Prostate gland (tissue), 2 donors: ENCODE measurements at places on chromosomes 3 and 15. TPM values are rescaled to one million over a fixed set of nuclear protein-coding genes. Genes with fewer than 3 reads are reported as not detected.

MYL3 gene
- not detected for total RNA-seq

- no peak overlapping the region for H3K27ac ChIP-seq
- no peaks in the 10 kb centered on the region for H3K27me3 ChIP-seq
- H3K4me1 ChIP-seq = no peaks in the 10 kb centered on the region
These were observed 290.5 kb upstream of the GADL1 start for GRCh38 chr3:31185062-31185357.

NUSAP1 gene
- 28.2 TPM for total RNA-seq

- no peak overlapping the region for H3K4me3 ChIP-seq
- H3K4me1 ChIP-seq = peaks cover 8% of the 10 kb centered on the region
- no peaks in the 10 kb centered on the region for H3K36me3 ChIP-seq
- H3K27me3 ChIP-seq = no peaks in the 10 kb centered on the region
- H3K27ac ChIP-seq = no peak overlapping the region
These were observed 20.9 kb downstream of the PDE8A start for GRCh38 chr15:85002517-85002916.

SST gene
- total RNA-seq = not detected
